ENCODE measurements at places on chromosomes 5 and 9.

DNA sequence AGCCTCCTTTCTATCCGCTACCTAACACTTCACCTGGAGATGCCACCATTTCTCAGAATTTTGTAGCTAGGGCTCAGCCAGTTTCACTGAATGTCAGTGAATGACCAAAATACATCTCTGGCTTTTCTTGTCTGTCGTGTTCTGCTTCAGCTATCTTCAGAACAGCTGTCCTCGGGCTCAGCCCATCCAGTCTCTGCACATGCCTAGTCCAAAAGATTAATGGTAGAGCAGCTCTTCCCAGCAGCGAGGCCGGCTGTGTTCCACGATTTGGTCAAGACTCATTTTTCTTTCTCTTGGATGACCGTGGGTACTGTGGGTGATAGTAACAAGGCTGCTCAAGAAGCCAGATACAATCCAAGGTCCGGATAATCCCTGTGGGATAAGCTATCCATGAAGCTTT is 342.8 kb downstream of the GABRG2 start:
- DNase-seq: no peak

- no peak for DNase-seq
These were observed 44.6 kb downstream of the FOCAD start for GRCh38 chr9:20728493-20729220.

GRCh38 chr9:6956879-6957278 is 199.1 kb downstream of the KDM4C start:
- no peak for DNase-seq

DNA sequence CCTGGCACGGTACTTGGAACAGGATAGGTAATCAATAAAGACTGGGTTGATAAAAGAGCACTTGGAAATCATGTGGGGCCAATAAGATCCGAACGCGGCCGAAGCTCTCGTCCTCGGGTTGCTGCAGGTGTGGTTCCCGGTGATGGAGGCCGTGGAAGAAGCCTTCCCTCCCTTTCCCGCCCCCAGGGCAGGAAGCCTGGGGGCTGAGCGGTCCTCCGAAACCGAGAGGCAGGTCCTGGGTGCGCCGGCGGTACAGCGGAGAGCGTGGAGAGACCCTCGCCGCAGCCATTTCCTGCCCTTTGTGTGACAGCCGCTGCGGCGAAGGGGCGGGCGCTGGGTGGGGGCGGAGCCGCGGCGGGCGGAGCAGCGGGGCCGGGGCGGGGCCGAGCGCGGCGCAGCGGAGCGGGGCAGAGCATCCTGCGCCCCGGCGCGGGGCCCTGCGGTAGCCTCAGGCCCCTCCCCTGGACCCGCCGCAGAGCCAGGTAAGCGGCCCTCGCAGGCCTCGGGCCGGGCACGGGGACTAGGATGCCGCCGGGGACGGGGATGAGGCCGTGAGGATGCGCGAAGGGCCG is at the start of gene CYFIP2:
TSS of gene CYFIP2 (plus strand) at position 410 of the 572 bp plus-strand sequence. CDS start 19,239 bp downstream, outside the sequence.
- DNase-seq: peak; percentile 83

- DNase-seq: no peak
These were observed 4.5 kb downstream of the PDE6A start for GRCh38 chr5:149940077-149940574.

DNA sequence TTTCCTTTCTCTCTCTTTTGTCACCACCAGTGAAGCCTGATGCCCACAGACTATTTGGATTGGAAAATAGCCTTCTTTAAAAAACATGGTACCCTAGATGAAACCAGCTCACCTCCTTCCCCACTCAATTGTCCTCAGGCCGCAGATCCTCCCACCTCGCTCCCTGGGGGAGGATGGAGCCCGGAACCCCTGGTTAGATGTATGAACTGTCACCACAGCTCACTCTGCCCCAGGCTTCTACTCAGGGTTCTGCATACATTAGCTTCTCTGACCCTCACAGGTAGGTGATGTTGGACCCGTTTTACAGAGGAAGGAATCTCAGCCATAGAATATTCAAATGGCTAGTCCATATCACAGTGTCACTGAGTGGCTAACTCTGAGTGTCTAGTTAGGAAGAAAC is 1.8 kb downstream of the MAMDC2 start:
- DNase-seq: no peak
